ENCODE measurements at places on chromosomes 4 and X. TPM values are rescaled to one million over a fixed set of nuclear protein-coding genes. Genes with fewer than 3 reads are reported as not detected.

Gene GAGE12F
- not detected for total RNA-seq

Gene CETN2
- 53.7 TPM for total RNA-seq

Gene OPRPN
- total RNA-seq = not detected

Gene CORIN
- 0.12 TPM for total RNA-seq

Gene ADAM29
- total RNA-seq = not detected

Gene ASB9
- total RNA-seq = 9.6 TPM

Gene SCML2
- total RNA-seq = 2.0 TPM

Gene ADGRG4
- not detected for total RNA-seq

Gene UCHL1
- total RNA-seq = 1,473 TPM

Gene TGIF2LX
- total RNA-seq = not detected

Gene FGG
- not detected for total RNA-seq

Gene OPHN1
- 2.8 TPM for total RNA-seq

Gene MAD2L1
- 38.3 TPM for total RNA-seq

Gene JCHAIN
- not detected for total RNA-seq

Gene RAB39B
- 0.36 TPM for total RNA-seq

All from epithelial cell of proximal tubule (primary cell).